Stimulated activated CD8-positive, alpha-beta memory T cell treated with anti-CD3 and anti-CD28 coated beads, Interleukin-15, amount 100 ng/mL, for 4 hours (primary cell): ENCODE measurements at places on chromosomes 5 and 9.

DNA sequence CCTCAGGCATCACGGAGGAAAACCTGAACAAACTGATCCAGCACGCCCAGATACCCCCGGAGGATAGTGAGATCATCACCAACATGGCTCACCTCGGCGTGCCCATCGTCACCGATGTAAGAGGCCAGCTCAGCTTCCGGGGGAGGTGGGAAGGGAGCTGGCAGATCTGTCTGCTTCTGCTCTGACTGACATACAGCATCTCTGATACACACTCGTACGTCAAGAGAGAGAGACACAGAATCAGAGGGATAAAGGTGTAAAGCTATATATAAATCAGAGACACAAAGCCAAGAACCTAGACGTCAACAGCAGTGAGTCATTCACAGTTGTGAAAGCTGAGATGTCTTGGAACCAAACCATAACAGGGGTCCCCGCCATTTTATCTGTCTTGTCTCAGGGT, 30.1 kb upstream of the CFAP157 start:
- no peak for DNase-seq

- DNase-seq, result no peak
Measured at GRCh38 chr9:134957165-134957944, 39.6 kb upstream of the FCN1 start.

DNA sequence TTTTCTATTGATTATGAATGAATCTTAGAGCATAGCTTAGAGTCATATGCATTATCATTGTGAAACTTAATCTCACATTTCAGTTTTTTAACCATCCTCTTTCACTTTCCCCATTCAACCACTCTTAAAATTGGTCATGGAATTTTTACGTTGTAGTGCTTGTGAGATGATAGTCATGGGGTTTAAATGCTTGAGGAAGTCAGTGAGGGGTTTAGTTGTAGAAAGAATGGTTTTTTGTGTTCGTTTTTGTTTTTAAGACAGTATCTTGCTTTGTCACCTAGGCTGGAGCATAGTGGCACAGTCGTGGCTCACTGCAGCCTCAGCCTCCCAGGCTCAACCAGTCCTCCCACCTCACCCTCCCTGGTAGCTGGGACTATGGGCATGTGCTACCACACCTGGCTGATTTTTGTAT, 19.6 kb downstream of the UGCG start:
- no peak for DNase-seq

- no peak for DNase-seq
Measured at GRCh38 chr5:3662344-3662743, 66.7 kb downstream of the IRX1 start.

DNA sequence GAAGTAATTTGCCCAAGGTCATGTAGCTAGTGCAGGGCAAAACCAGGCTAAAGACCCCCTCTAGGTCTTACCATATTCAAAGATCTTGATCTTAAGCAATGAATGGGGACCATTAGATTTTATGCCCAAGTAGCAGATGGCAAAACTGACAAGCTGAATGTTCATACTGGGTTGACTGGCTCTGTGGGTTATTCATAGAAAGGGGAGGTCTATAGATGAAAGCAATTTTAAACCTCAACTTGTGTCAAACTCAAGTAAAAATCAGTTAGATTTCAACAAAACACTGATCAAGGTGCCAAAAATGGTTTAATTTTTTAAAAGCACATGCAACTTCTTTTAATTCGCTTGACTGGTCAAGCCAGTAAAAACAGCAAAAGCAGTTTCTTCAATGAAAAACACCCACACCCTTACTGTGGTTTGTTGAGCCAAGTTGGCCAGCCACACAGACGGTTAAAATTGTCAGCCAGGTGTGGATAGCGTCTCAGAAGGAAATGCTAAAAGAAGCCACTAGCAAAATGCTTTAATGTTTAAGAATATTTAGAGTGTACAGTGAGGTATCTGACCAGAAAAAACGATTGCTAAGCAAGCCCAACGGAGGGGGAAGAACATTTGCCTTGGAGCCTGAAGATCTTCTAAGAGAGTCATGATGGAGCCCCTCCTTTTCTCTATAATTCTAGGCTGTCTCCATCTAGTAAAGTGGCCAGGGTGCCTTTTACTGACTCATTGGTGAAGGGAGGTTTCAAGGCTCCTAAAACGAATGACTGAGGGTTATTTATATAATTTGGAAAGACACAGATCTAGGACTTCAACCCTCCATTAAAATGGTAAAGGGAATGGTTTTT, 539.6 kb upstream of the CLINT1 start:
- no peak for DNase-seq

GRCh38 chr9:16652582-16652981, 217.9 kb downstream of the BNC2 start:
- no peak for DNase-seq

- DNase-seq, result no peak
Measured at GRCh38 chr5:131264451-131265099, 722 bp downstream of the CDC42SE2 start.
